IPS-NIHi11 (cell line): ENCODE measurements at places on chromosomes 5 and 9.

- DNase-seq = no peak
These were observed 136.9 kb downstream of the ARHGAP26 start for GRCh38 chr5:142906863-142907671.

- DNase-seq = no peak
These were observed 664.9 kb upstream of the WWC1 start for GRCh38 chr5:167626341-167627123.

DNA sequence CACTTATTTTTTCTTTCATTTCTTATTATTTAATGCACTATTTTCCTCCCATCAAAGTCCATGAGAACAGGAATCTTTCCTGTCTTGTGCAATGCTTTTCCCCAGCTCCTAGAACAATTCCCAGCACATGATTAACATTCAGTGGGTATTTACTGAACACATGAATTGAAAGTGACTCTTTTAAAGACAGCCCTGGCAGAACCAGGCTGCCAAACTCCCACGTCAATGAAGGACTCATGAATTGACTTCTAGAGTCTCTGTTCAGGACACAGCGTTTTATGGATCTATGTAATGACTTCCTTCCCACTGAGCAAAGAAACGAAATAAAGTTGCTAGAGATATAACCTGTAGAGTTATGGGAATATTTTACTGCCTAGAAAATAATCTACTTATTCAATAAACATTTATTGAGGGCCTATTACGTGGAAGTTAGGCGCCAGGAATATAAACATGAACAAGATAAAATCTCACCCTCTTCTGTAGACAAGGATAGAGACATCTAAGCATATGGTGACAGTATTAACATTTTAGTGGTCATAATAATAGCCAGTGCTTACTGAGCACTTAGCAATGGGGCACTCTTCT, 485.9 kb upstream of the KLF4 start:
- no peak for DNase-seq

DNA sequence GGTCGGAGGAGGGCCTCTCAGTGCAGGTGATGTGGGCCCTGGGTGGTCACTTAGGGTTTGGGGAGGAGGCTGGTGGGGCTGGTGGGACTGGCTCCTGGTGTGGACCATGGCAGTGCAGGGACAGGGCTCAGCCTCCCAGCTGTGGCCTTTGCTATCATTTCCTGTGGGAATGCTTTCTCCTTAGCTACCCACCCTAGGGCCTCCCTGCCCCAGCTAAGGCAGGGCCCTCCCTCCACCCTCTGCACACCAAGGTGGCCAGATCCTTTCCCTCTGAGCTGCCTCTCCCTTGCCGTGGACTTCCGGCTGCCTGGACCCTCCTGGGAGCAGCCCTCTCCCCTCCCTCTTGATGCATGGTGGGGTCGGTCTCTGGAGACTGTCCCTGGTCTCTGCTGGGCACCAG, 22.7 kb upstream of the ARSI start:
- no peak for DNase-seq

DNA sequence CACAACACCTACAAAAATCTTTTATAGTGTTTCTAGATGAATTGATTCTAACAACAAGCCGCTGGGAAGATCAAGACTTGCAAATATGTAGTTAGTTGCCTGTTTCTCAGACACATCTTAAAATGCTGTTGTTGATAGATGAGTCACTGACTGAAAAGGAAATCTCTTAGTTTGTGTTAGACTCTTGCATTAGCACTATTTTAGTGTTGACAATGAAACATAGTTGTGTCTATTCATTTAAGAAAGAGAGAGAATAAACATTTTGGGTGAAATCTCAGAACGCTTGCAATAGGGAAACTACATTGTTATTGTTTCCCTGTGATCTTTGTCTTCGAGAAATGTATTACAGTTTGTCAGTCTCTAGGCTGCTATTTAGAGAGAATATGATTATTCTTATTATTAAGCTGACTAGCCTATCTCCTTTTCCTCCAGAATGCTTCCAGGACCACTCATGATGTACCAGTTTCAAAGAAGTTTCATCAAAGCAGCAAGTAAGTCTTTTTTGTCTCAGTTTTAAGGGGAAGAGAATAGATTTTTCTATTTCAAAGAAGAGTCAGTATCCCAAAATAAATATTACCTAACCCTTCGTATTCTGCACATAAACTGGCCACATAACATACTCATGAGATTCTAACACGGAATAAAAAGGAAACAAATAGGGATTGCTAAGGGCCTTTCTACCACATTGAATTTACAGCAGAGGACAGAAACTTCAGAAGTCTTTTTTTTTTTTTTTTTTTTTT, 285.6 kb downstream of the ARHGAP26 start:
- no peak for DNase-seq

- no peak for DNase-seq
These were observed 39.6 kb downstream of the RAD23B start for GRCh38 chr9:107322643-107323042.

DNA sequence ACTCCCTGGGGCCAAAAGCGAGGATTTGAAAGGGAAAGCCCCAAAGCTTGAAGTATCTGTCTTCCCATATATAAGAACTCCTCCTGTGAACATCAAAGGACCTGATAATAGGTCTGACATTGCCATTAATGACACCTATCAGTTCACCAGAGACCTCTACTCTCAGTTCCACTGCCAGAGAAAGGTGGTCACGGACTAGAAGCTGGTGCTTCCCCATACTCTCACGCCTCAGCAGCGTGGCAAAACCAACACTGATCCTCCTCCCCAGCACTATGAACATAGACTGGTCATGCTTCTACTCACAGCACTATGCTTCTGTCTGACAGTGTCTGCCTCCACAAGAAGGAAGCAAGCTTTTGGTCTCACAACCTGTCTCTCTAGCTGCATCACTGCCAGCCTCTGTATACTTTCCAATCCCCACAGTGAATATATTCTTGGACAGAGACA, 37.9 kb downstream of the NRG2 start:
- DNase-seq = no peak

GRCh38 chr5:114346181-114346580, 15.7 kb upstream of the KCNN2 start:
- DNase-seq = no peak

DNA sequence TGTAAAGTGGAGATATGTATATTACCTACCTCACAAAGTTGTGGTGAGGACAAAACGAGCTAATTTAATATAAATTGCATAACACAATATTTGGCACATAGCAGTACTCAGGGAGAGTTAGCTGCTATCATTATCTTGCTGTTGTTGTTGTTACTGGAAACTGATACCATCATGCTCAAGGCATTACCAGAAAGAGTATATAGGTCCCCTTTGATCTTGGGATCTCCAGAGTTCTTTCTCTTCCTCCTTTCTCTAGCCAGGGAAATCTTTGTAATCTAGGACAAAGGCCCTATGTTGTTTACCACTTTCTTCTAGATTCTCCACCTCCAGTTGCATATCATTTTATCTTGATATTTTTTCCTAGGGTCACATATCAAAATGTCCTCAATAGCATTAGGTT, 114.8 kb upstream of the RASA1 start:
- DNase-seq = no peak

- no peak for DNase-seq
These were observed 75.1 kb downstream of the MAT2B start for GRCh38 chr5:163580516-163580915.

GRCh38 chr5:113817683-113818082, 304.2 kb downstream of the YTHDC2 start:
- no peak for DNase-seq

DNA sequence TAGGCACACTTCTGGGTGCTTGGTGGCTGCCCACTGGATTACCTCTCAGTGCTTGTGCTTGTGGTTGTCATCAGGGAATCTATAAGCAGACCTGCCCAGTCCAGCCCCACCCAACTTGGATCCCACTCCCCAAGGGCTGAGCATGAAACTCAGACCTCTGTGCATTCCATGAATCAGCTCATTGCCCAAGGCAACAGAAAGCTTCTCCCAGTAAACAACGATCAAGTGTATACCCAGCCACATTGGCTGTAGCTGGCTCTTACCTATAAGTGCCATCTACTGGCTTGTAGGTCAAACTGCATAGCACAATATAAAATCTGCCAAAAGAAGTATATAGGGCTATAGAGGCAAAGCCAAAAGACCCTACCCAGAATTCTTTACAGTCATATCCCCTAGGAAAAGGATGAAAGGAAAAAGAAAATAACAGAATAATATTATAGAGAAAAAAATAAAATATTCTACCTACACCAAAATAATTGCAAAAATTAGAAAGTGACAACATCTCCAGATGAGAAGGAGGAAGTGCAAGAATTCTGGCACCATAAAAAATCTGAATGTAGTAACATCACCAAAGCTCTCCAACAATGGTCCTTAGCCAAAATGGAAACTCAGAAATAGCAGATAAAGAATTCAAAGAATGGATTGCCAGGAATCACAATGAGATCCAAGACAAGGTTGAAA, 321.0 kb upstream of the TRPC7 start:
- DNase-seq = peak; percentile 27

DNA sequence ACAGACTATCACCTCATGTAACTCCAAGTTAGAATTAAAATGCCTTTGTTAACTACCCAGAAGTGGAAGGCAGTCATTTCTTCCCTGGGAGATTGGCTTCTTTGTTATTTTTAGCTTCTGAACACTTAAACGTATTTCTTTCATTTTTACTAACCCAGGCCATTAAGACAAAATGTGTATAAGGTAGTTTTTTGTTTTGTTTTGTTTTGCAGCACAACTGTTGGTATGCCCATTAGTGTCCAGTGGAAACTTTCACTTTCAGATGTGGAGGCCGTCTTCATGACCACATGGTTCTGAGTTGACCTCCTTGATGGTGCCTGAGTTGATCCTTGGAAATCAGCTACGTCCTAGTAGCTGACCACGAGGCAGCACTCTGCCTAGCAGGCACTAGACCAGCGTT, 264.6 kb upstream of the ZNF608 start:
- DNase-seq = no peak

- DNase-seq = no peak
These were observed 5.1 kb upstream of the ERGIC1 start for GRCh38 chr5:172828911-172829431.

DNA sequence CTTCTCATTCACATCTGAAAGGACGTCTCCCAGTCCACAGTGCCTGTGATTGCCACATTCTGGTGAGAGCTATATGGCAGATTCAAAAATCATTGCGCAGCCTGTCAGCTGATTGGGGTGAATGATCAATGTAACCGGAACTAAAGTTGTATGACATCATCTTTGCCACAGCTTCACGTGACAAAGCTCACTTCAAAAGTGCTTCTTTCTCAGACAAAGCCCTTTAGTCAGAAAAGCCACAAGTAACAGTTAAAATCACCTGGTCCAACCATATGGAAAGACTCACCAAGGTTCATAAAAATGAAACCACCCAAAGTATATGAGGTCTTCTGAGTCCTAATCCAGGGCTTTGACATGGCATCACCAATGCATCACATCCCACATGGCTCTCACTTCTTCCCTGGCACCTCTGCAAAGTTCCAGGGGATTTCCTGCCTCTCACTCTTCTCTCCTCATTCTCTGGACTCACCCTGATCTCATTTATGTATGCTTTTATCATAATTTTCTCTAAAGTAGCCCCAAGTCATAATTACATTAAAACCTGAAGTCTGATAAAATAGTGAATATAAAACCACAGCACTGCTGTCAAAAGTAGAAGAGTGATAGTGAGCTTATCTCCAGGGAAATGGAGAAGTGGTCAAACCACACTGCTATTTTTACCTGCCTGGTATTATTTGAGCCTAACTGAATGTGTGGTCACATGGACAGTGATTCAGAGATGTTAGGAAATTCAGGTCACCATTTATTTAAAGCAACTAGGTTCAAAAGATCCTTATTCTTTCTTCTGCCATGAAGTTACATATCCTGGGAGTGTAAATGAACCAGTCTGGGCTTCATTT, 193.1 kb upstream of the PTGER4 start:
- DNase-seq = no peak

DNA sequence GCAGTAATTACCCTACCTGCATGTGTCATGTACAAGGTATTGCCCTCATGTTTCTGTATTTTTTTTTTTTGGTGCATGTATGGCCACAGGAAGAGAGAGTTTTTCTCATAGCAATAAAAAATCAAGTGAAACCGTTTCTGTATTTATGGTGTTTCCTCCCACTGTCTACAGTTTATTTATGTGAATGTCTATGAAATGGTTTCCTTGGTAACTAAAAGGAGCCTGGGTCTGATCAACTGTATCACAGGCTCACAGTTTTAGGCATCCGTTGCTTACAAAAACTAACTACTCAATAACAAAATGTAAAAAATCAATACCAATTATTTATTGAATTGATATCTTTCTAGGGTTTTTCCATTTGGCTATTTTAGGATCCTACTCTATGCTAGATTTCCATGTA, 464.4 kb downstream of the TAF11L14 start:
- no peak for DNase-seq

GRCh38 chr5:133825631-133826289, 142.7 kb downstream of the C5orf15 start:
- DNase-seq = no peak

- no peak for DNase-seq
These were observed 22.4 kb downstream of the DDX31 start for GRCh38 chr9:132647355-132647754.

- no peak for DNase-seq
These were observed 185.5 kb downstream of the SPOCK1 start for GRCh38 chr5:137313526-137314175.

DNA sequence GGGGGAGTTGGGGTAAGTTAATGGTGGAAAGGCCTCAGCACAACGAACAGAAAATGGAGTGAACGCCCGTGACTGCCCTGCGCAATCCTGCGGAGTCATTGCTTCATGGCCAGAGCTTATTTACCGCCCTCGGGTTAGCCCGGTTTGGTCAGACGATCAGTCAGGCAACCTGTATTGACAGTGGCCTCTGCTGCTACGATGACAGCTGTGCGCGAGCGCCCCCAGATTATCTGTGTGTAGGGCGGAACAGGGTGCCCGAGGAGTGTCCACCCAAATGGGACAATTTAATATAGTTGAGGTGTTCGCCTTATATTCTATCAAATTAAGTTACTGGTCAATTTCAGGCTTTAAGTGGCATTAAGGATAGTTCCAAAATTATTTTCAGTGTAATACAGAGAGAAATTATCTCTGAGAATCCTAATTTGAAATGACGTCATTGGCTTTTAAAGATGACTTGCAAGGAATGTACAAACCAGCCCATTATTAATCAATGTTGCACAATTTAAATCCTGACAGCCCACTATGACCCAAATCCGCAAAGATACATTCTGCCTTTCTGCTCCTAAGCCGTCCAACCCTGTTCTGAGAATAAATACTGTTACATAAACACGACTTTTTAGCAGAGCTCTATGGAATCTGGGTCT, 879 bp upstream of the UBQLN1 start:
- peak; percentile 66 for DNase-seq

DNA sequence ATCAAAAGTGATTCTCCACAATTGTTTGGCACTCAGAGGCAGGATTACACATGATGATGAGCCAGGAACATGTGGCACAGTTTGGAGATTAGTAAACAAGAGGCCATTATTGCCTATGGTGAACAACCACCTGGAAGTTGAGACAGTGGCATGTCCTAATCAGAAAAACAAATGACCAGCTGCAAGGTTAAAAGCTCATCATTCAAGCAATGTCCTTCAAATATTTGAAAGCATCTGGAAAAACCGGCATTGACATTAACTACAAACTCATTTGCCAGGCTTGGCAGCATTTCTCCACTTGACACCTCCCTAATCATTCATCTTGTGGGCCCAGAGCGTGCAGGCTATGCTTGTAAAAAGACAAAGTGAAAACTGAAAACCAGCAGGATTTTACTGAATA, 80.6 kb upstream of the MEGF10 start:
- DNase-seq = no peak

GRCh38 chr5:95241635-95242034, 43.3 kb downstream of the MCTP1 start:
- DNase-seq = no peak

- DNase-seq = no peak
These were observed 39.6 kb upstream of the DMXL1 start for GRCh38 chr5:119031011-119031886.

GRCh38 chr9:126678989-126679388, 65.3 kb downstream of the LMX1B start:
- no peak for DNase-seq
